ENCODE measurements at places on chromosomes 13 and 19.

DNA sequence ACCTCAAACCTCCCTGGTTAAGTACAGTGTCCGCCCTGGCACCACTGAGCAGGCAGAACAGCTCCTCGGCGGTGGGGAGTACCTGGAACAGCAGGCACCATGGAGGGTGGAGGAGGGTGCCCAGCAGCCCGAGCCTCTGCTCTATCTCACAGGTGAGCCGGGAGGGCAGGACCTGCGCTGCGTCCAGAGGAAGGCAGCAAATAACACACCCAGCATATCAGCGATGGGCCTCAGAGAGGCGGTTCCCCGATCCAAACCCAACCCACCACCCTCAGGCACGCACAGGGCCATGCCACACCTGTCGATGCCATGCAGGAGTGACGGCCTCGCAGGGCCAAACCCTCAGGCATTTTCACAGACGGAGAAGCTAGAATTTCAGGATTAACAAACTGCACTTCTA is 11.8 kb downstream of the PEPD start:
- DNase-seq, result no peak

DNA sequence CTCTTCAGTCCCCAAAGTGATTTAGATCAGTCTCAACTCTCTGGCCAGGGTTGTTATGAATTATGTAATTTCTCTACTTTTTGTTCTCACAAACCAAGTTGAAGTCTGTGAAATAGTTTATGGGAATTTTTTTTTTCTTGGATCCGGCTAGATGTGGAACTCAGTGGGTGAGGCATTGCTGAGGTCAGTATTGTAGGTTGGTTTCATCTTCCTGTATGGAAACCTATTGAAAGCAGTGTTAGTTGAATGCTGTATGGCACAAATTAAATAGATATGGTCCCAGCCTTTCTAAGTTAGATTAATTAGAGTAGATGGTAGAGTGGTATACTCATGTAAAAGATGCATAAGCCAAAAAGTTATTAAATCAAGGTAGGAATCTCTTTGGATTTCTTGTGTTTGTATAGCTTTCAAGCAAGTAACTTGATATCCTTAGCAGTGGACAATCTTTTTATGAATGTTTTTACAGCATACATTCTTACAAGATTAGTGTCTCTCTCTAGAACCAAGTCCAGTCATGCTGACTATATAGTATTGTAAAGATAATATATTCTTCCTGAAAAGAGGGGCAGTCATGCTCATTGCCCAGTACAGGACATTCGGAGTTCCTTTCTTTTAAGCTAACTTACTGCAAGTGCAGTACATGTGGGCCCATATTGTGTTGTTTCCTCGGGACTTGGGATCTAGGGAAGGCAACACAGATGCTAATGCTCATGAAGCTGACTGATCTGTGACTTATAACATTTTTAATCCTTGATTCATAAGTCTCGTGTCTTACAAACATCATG is 2541.1 kb downstream of the PCDH9 start:
- DNase-seq, result no peak

DNA sequence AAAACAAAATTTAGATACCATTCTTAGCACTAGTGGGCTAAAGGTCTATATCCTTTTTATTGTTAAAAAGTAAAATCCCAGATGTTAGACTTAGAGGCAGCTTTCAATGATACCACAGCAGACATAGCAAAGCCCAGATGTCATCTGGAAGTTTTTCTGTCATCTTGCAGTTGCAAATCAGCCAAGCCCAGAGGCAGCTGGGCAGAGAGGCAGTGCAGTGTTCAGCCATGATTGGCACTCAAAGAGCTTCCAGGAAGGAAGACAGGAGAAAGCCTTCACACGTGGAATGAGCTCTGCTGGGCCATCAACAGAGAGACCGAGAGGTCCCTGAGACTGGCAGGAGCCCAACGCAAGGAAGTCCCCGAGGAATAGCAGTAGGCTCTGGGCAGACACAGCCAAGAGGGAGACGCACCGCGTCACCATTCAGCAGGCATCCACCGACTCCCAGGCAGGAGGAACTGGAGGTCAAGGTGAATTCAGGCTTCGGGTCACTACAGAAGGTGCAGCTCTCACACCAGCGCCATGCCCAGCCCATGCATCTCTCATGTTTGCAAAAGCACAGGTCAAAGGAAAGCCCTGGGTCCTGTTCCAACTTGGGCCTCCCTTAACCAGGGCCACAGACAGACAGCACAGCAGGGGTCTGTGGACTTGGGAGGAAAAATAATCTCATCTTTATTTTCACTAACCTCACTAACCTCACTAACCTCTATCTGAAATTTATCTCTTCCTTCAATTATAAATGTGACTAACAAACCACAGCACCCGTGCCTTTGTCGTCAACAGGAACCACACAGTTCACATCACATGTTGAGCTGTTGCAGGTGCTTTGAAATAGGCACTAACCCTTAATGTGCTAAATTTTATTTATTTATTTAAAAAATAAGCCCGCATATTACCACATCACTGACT is 54.9 kb downstream of the TUBGCP3 start:
- peak; percentile 14 for DNase-seq

DNA sequence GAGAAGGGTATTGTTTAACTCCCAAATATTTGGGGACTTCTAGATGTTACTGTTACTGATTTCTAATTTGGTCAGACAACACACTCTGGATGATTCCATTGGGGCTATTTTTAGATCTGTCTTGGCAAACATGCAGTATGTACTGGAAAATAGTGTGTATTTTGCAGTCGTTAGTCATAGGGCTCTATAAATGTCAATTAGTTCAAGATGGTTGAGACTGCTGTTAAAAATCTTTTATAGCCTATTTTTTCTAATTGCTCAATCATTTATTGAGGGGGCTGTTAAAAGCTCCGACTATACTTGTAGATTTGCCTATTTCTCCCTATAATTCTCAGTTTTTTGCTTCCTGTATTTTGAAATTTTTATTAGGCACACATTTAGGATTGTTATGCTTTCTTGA is 31.4 kb downstream of the PPP5C start:
- no peak for DNase-seq

DNA sequence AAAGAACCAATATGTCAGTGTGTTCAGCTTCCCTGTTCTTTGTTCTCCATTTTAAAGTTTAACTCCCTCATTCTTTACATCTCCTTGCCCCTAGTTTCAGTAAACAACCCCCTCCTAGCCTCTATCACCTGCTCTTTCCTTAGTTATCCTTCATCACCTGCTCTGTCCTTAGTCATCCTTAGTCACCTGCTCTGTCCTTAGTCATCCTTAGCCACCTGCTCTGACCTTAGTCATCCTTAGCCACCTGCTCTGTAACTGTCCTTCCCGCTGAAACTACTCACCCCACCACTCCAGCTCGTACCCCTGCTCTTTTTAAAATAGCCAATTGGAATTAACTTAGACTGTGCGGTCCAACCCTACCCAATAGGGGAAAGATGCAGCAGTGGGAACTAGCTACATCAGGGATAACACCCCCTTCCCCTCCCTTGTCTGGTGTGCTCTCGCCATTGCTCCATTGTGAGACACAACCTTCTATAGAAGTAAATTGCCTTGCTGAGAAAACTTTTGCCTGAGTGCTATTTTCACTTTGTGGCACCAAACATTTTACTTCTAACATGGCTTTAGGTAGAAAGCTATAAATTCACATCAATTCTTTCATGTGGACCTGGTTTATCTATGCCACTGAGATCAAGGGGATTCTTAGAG is 16.2 kb downstream of the EDNRB start:
- no peak for DNase-seq

GRCh38 chr13:110474713-110475112 is 86.8 kb downstream of the RAB20 start:
- DNase-seq, result no peak

DNA sequence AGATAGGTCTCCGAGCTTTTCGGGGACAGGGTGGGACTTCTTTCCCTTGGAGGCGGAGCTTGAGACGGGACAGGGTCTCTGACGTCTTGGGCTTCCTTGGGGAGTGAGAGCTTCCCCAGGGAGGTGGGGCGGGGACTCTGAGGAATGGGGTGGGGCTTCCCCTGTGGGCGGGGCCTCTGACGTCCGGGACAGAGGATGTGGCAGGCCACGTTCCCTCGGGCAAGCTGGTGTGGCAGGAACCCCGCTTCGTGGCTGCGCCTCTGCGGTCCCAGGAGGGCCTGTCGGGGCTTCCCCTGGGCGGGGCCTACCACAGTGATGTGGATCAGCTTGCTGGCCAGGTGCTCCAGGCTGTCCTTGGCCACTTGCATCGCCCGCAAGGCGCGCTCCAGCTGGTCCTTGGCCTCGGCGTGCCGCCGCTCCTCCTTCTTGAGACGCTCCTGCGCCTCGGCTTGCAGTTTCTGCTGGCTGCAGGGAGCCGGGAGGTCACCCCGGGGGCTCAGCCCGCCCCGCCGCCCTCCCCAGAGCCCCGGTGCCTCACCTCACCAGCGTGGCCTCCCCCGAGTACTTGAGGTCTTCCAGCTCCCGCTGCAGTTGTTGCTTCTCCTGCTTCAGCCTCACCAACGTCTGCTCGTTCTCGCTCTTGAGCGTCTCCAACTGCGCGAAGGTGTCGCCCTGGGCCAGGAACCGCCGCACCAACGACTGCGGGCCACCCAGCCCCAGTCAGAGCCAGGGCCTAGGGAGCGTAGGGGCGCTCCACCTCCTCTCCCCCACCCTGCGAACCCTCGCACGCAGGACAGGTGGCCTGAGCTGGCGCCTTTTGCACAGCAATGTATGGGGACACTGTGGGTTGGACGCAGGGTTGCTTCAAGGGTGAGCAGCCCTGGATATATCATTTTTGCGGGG is 3.3 kb upstream of the RGL3 start:
- peak; percentile 86 for DNase-seq

- DNase-seq, result no peak
Measured at GRCh38 chr13:59545007-59545406, 618.7 kb downstream of the DIAPH3 start.

- DNase-seq, result no peak
Measured at GRCh38 chr13:34698945-34699344, 243.1 kb upstream of the NBEA start.

GRCh38 chr19:39942366-39942730 is 7.9 kb upstream of the FCGBP start:
- DNase-seq, result no peak

DNA sequence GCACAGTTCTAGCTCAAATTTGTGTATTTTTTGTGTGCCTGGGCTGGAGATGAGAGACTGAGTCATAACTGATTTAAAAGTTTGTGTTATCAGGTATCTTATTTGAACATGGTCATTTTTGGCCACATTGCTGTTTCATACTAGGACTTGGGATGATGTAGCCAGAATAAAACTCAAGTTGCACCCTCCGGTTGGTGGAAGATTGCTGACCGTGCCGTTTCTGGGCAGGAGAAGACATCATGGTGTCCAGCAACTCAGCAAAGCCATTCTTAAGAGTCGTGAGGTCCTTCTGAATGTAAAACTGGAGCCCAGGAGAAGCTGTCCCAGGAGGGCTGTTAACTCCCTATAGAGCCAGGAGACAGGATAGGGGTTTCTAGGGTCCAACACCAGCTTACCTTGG is 7.6 kb downstream of the CEBPG start:
- DNase-seq, result no peak

GRCh38 chr13:43905435-43906031 is 25.8 kb downstream of the LACC1 start:
- no peak for DNase-seq

DNA sequence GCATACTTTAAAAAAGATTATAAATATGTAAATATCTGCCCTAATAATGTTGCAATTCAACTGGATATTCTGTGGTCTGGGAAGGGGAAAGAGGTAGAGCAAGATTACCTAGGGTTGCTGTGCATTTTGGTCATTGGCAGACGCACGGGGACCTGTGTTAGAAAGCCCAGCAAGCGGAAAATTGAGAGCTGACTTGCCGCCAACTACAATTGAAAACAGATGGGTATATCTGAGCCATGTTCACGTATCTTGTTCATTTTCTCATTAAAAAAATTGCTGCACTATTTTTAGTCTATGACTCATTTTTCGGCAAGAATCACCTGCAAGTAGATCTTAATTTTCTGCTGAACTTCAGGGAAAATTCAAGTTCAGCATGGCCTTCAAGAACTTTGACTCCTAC is 308.5 kb upstream of the TMTC4 start:
- no peak for DNase-seq

GRCh38 chr13:98803921-98804320 is 51.4 kb upstream of the SLC15A1 start:
- DNase-seq, result no peak

GRCh38 chr13:42255886-42256285 is 16.1 kb upstream of the AKAP11 start:
- DNase-seq, result no peak

DNA sequence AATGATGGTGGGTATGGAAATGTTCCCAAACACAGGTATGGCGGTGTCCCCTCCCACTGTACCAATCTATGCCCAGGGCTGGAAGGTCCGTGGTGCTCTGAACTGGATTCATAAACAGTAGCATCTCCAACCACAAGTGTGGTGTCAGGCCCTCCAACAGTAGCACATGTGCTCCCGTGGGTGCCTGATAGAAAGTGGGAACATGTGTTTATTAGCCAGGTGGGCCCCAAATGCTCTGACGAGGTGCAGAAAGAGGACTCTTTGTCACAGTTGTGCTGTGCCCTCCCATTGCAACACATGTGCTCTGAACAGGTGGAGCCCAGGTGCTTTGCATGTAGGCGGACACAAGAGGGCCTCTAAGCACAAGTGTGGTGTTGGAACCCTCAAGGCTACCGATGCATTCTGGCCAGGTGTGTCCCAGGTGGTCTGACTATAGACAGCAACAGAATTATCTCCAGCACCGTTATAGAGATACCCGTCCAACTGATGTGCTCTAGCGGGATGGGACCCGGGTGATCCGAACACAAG is 75.4 kb upstream of the ZNF30 start:
- no peak for DNase-seq

GRCh38 chr19:33388725-33389420 is 15.4 kb downstream of the CEBPG start:
- DNase-seq, result no peak

DNA sequence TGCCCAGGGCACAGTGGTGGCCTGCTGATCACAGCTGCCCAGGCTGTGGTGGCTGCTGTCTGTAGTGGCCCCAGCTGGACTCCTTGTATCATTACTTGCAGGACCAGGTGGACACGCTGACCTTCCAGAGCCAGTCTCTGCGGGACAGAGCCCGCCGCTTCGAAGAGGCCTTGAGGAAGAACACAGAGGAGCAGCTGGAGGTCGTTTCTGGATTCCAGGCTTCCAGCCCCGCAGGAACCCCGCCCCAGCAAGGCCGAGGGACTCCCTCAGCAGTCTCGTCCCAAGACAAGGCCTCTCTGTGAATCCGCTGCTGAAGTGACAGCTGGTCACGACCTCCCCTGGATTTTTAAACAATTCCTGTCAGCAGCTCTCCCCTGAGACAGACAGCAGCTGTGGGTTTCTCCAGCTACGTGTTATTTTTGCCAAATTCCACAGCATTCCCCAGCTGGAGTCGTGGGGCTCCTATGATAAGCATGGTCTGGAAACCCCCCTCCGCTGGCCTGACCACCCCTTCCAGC is 98.3 kb downstream of the SLC7A1 start:
- DNase-seq, result no peak

GRCh38 chr13:104987621-104988020 is 1547.8 kb downstream of the EFNB2 start:
- DNase-seq, result no peak

GRCh38 chr19:12899891-12900518 is 9.0 kb downstream of the GCDH start:
- peak; percentile 43 for DNase-seq

- no peak for DNase-seq
Measured at GRCh38 chr19:43759515-43759914, 4.8 kb upstream of the SMG9 start.

GRCh38 chr13:26837997-26838396 is 77.4 kb upstream of the GPR12 start:
- no peak for DNase-seq

GRCh38 chr19:18417250-18418028 is 1.8 kb upstream of the SSBP4 start:
- no peak for DNase-seq

Data from activated naive CD8-positive, alpha-beta T cell treated with anti-CD3 and anti-CD28 coated beads, Interleukin-2, amount 50 U/mL, for 24 hours (primary cell).